ENCODE measurements at places on chromosomes 5 and 9.
A peak's percentile ranks its signal among the peaks of the same experiment; 100 is the strongest.

DNA sequence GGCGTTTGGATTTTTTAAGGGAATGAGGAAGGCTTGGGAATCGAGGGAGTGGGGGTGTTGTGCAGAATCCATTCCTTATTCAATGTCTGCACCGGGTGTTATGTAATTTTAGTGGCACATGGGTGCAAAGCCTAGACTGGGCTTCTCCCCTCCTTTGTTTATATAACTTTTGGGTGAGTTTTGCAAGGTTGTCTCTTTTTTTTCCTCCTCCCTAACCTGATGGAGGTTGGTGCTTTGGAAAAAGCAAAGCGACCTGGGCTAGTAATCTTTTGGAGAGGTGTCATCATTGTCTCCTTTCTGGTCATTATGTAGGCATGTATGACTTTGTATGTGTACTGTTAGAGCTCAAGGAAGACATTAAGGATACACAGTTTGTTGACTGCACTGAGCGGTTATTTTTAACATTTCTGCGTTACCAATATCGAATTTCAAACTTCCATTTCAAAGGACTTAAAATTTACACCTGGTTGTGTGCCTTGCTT is 3.1 kb downstream of the SMARCA2 start:
- DNase-seq = no peak

GRCh38 chr5:168114444-168115017 is 176.9 kb upstream of the WWC1 start:
- DNase-seq = peak; percentile 18

DNA sequence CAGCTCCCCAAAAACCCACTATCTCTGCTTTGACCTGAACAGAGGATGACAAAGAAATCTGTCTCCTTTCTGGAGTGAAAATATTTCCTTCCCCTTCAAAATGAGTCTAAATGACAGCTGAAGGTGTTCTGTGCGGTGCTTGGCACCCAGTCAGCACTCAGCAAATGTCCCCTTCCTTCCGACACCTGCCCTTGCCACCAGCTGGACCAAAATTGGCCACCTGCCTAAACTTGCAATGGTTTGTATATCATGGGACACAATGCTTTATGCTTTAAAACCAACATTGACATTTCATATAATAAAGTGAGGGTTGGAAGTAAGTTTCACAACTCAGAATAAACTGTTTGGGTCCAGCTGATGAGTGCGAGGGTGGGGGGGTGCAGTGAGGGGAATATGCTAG is 7.5 kb upstream of the TTC1 start:
- peak; percentile 70 for DNase-seq

GRCh38 chr9:122058709-122059108 is 34.4 kb downstream of the TTLL11 start:
- DNase-seq = peak; percentile 59

GRCh38 chr9:136722093-136722968 is 10.0 kb downstream of the DIPK1B start:
- no peak for DNase-seq

- DNase-seq = no peak
Measured at GRCh38 chr9:93303258-93303771, 119.4 kb downstream of the WNK2 start.

GRCh38 chr9:76655971-76656370 is 108.3 kb upstream of the PCA3 start:
- no peak for DNase-seq

- peak; percentile 66 for DNase-seq
Measured at GRCh38 chr5:177128551-177128981, 5.0 kb upstream of the NSD1 start.

DNA sequence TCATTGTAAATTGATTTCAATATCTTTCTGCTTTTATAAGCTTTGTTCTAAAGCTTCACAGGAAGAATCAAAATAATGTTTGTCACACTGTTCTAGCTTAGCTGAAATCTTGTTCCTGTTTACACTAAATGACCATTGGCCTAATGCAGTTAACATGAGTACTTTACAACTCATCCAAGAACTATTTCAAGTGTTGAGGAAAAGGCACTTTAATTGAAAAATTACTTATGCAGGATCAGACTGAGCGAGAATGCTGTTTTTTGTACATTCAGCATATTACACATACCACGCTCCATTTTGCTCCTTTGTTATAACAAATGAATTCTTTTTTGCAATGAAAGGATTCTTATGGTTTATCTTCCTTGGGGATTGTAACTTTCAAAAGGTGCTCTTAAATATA is 22.4 kb upstream of the SMIM15 start:
- DNase-seq = no peak

DNA sequence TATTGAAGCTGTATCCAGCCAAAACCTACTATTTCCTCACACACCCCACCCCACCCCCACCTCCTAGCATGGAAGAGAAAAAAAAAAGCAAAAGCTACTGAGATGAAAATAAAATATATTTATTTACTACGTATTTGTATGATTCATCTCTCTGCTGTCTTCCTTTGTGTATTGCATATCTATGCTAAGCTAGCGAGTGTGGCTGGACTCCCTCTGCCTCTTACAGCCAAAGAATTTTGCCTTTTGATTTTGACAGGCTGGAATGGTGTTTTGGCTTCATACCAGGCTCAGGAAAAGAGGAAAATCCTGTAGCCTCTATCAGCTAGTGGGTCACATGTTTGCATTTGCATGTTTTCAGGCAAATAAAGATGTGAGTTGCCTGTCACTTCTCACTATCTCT is 2.2 kb downstream of the ABLIM3 start:
- DNase-seq = peak; percentile 57

GRCh38 chr9:115596021-115596745 is 478.2 kb upstream of the TNC start:
- DNase-seq = peak; percentile 76

DNA sequence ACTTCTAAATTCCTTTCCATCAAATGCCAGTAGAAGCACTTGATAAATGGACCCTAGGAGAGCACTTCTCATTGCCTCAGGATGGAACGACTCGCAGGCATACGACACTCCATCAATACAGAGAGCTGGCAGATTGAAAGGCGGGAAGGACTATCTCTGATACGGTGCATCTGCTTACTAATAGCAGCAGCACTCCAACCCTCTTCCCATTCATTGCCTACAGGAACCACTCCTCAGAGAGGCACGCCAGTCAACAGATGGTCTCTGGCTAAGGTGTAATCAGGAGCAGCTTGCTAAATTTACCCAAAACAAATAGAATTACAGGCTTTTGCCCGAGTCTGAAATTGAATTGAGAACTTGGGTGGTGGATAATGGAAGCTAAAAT is 168.1 kb downstream of the EFNA5 start:
- DNase-seq = no peak

- DNase-seq = peak; percentile 90
Measured at GRCh38 chr5:142906863-142907671, 136.9 kb downstream of the ARHGAP26 start.

GRCh38 chr9:33029231-33029786 is 4.2 kb downstream of the DNAJA1 start:
- DNase-seq = no peak

All from myocyte (in vitro differentiated cells).